ENCODE measurements at places on chromosomes 12 and 14.
A peak's percentile ranks its signal among the peaks of the same experiment; 100 is the strongest.

GRCh38 chr12:114671443-114672411, 12.2 kb downstream of the TBX3 start:
- DNase-seq: peak; percentile 72

GRCh38 chr14:60323199-60323896, 74.3 kb downstream of the PPM1A start:
- DNase-seq: no peak

DNA sequence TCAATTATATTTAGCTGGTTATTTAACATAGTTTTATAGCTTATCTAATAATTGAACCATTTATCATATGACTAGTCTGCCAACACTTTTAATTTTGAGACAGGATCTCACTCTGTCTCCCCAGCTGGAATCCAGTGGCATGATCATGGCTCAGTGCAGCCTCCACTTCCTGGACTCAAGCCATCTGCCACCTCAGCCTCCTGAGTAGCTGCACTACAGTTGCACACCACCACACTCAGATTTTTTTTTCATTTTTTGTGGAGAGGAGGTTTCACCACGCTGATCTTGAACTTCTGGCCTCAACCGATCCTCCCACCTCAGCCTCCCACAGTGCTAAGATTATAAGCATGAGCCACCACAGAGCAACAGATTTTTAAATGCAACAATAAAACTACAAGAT, 151.4 kb upstream of the MDGA2 start:
- no peak for DNase-seq

DNA sequence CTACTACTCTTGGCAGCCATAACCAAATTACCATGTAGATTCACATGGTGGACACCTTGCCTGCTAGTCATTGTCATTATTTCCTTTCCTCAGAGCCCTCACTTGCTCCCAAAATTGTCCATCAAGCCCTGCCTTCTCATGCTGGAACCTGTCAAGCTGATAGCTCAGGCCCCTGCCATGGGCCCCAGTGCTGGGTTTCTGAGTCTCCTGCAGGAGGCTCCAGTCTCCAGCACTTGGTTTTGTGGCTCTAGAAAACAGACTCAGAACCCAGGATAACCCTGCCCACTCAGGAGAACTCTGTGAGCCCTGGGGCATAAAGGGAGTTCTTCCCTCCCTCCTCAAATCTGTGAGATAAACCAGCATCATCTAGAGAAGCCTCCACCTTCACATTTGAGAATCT, 10.8 kb downstream of the KRT71 start:
- DNase-seq: no peak

GRCh38 chr14:64549791-64550620, at the start of gene PPP1R36:
TSS of gene PPP1R36 (plus strand) at chr14:64549961. CDS start at chr14:64549998, 37 bp downstream.
- DNase-seq: no peak

DNA sequence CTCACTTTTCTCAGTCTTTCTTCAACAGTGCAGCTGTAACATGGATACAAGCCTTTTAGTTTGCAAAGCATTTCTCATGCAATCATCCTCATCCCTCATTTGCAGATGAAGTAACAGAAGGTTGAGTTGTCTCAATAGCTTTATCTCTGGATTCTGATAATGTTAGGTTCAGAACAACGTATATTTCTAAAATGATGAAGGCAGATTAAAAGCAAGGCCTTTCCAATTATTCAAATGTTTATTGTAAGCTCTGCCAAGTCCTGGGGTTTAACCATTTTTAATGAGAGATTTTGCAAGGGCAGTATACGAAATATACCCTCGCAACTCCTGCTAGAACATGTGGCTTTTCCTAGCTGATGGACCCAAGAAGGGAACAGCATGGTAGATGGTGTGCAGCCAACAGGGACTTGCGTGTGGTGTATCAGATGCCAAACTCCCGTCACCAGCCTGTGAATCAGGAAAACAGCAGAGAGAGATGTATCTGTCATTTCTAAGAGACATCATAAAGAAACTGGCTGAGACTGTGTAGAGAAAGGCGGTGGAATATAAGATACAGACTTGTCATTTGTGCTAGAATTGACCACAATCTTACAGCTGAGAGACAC, 319.7 kb downstream of the MED13L start:
- DNase-seq: no peak

- peak; percentile 48 for DNase-seq
These were observed 73.4 kb upstream of the EIF5 start for GRCh38 chr14:103260629-103261124.

DNA sequence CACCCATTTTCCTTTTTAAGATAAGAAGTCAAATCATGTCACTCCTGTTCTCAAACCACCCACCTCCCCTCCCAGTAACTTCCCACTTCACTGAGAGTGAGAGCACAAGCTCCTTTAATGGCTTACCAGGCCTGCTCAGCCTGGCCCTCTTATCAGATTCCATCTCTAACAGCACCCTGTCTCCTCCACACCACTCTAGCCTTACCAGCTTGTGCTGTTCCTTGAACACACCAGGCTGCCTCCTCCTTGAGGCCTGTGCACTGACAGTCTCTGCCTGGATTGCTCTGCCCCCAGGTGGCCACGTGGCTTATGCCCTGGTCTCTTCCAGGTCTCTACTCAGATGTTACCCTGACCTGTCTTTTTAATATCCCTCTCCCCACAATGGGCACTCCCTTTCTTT, 40.1 kb upstream of the EVL start:
- DNase-seq: peak; percentile 24

DNA sequence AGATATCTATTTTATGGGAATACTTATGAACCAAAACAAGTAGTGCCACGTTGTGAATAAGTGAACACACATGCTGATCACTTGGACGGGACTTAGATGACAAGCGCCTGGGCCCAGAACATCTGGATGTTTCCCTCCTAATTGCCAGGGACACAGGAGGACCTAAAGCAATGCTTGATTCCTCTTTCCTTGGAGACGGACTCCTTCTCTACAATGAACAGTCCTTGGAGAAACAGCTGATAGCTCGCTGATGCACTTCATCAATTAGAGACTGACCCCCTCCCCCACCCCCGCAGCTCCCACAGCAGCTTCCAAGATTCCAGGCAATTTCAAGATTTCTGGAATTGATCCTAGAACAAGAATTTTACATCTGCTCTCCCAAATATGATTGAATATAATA, 86.4 kb downstream of the ST8SIA1 start:
- DNase-seq: no peak

DNA sequence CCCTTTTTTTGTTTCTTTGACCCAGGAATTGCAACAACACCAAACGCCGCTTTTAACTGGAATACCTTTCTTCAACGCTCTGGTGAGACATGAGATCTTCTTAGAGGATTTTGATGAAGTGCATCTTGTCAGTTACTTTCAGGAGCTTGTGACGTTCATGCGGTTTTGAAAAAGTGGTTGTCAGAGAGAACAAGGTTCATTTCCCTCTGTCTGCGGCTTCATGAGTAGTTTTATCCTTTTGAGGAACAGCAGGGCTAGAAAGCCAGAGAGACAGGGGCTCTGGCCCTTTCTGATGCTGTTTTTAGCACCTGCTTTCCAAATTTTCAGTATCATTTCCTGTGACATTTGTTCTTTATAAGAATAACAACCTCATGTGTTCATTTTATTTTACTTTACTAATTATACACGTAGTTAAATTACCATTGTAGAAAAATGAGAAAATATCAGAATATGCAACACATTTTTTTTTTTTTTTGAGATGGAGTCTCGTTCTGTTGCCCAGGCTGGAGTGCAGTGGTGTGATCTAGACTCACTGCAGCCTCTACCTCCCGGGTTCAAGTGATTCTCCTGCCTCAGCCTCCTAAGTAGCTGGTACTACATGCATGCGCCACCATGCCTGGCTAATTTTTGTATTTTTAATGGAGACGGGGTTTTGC, 61.8 kb downstream of the GLT1D1 start:
- DNase-seq: no peak

GRCh38 chr12:31322801-31323207, 3.1 kb downstream of the SINHCAF start:
- no peak for DNase-seq

GRCh38 chr12:94753036-94753679, 102.8 kb upstream of the TMCC3 start:
- DNase-seq: no peak

DNA sequence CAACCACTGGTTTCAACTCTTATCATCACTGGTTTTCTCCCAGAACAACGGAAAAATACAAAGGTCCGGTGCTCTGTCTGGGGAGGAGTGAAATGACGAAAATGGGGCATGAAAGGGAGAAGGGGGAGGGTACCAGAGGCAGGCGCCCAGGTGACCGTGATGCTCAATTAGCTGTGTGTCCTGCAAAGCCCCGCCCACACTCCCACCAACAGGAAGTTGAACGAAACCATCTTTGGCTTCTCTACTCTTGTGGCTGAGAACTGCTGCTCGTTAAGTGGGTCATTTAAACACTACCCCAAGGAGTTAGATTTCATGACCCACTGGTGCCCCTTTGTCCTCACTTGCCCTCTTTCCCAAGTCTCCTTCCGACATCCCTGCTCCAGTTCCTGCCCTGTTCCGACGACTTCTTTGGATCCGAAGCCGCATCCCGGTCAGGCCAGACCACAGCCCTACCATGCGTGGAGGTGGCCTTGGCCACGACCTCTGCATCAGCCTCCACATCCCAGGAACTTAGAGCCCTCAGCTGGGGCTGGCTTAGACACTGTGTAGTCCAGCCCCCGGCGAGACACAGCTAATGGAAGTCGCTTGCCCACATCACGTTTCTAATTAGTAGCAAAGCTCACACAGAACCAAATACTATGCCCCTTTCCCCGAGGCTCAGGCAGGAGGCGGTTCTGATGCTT, 11.4 kb upstream of the LRTM2 start:
- no peak for DNase-seq

DNA sequence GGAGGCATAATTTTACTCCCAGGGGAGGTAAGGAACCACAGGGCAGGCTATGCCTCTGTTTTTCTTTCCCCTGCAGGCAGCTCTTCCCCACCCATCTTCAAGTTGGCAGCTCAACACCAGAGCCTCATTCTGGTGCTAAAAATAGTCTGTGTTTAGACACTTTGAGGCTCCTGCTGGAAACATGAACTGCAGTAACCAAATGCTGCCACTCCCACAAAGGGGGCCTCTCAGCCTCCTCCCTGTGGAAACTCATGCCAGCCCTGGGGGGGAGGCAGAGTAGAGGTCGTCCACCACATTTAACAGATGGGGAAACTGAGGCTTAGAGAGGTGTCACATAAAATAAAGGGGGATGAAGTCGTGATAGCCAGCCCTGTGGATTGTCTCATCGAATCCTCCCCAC, 61.4 kb downstream of the WSCD2 start:
- DNase-seq: no peak

- no peak for DNase-seq
These were observed 659 bp upstream of the FOXJ2 start for GRCh38 chr12:8031872-8032241.

DNA sequence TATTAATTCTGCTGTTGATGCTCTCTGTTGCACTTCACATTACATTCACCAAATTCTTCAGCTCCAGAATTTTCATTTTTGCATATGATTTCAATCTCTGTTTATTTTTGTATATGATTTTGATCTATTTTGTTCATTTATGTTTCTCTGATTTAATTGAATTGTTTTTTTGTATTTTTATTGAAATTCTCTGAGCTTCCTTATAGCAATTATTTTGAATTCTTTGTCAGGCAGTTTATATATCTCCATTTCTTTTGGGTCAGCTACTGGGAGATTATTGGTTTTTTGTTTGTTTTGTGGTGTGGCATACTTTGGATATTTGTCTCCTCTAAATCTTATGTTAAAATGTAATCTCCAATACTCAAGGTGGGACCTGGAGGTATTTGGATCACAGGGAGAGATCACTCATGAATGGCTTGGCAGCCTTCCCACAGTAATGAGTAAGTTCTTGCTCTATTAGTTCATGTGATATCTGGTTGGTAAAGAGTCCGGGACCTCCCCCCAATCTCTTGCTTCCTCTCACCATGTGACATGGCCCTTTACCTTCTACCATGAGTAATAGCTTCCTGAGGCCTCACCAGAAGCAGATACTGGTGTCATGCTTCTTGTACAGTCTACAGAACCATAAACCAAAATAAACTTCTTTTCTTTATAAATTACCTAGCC, 8.7 kb upstream of the TCL1A start:
- no peak for DNase-seq

DNA sequence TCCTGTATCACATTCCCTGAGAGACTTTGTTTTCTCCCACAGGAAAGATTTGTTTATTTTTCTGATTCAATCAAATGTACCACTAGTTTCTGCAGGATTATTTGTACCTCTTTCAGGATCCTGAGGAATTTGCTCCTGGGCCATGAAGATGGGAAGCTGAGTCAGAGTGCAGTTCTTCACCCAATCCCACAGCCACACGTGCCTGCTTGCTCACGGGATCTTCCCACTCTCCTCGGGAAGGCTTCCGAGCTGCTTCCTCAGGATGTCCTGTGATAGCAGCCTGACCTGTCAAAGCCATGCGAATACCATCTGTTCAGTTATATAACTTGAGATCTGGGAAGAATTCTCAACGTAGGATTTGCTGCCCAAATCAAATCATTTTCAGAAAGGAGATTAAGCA, 41.8 kb upstream of the HIF1A start:
- peak; percentile 44 for DNase-seq

GRCh38 chr12:93990832-93991803, 157.3 kb upstream of the PLXNC1 start:
- DNase-seq: peak; percentile 13

DNA sequence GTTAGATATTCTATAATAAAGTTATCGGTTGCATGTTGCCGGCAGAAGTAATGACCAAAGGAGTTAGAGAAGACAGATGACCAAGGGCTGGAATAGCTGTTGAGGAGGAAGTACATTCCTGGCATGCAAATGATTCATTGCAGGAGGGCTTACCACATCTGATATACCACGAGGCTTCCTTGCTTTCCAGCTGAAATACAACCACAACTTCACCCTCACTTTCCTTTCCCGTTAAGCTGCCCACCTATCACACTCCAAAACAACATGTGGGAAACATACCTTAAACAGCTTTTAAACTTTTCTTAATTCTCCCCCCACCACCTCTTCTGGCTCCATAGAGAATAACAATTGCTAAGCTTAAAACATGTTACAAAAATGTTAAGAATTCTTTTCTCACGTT, 594.1 kb downstream of the NRXN3 start:
- DNase-seq: no peak

- DNase-seq: peak; percentile 55
These were observed 662 bp downstream of the EPS8 start for GRCh38 chr12:15788233-15789219.

- no peak for DNase-seq
These were observed 18.3 kb upstream of the GXYLT1 start for GRCh38 chr12:42162965-42163364.

DNA sequence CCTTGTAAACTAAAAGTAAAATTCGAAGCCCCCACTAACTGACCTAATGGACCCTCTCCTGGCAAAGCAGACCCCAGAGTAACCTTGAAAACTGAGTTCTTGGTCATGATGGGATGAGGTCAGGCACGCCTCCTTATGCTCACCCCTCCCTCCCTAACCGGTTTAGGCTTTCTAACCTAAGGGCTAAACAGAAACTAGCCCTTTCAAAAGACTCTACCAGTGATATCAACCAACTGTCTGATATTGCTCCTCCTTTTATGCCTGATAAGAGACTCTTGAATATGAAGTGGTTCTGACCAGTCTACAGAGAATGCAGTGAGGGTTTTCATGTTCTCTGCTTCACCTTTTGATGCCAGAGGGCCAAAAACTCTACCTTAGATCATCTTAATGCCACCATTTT, 4.8 kb upstream of the LPCAT3 start:
- DNase-seq: no peak
